ENCODE measurements at places on chromosomes 16 and 17.

DNA sequence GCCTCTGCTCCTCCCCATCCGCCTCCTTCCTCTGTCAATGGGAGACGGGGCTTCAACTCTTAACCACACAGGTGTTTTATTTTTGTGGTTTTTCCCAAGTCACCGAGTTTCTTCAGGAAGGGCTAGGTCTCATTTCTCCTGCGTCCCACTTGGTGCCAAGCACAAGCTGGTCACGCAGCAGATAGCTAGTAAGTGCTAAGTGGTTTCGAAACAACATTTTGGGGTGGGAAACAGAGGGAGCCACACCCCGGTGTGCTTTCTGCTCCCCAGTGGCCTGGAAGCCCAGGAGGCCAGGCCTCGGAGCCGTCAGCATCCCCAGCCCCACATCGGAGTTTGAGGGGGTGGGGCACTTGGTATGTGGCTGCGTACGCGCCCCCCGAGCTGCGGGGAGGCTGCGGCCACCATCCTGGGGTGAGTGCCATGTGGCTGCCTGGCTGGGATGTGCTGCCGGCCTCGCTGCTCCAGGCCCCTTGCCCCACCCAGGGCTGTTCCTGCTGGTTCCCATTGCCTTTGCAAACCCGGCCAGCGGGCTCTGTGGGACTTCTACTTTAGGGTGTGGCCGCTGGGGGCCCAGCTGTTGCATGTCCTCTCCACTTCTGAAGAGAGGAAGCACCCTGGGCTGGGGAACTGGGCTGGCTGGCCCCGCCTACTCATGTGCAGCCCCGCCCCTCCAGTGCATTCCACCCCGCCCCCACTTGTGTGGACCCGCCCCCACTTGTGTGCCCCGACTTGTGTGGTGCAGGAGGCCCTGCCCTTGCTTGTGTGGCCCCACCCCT is 55.6 kb downstream of the BAIAP2 start:
- DNase-seq = peak; percentile 85

- DNase-seq = peak; percentile 50
Measured at GRCh38 chr17:51000835-51001638, 119.6 kb downstream of the SPAG9 start.

DNA sequence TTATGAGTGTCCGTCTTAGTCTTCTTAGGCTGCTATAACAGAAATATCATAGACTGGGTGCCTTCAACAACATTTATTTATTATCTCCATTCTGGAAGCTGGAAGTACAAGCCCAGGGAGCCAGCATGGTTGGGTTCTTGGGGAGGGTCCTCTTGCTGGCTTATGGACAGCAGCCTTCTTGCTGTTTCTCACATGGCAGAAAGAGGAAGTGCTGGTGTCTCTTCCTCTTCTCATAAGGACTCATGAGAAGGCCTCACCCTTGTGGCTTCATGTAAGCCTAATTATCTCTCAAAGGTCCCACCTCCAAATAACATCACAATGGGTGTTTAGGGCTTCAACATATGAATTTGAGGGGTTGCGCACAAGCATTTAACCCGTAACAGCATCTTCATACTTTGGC is 207.0 kb upstream of the COX10 start:
- DNase-seq = peak; percentile 93

- DNase-seq = peak; percentile 38
Measured at GRCh38 chr17:75152922-75153779, 1.2 kb downstream of the JPT1 start.

- DNase-seq = no peak
Measured at GRCh38 chr16:26863931-26864330, 202.8 kb upstream of the C16orf82 start.

DNA sequence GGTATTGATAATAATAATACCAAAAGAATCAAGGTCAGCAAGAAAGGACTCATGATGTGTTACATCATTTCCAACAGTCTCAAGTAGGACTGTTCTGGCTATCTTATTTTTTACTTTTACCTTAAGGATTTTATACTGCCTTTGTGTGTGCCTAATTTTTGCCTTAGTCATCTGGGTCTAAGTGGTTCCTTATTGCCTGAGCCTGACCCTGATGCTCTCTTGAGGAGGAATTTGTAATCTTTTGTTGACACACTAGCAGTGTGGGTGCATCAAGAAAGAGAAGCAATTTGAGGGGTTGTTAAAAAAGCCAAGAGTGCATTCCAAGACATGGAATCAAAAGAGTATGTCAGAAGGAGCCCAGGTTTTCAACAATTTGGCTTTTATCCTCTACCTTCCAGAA is 59.3 kb downstream of the TMEM100 start:
- DNase-seq = peak; percentile 7

DNA sequence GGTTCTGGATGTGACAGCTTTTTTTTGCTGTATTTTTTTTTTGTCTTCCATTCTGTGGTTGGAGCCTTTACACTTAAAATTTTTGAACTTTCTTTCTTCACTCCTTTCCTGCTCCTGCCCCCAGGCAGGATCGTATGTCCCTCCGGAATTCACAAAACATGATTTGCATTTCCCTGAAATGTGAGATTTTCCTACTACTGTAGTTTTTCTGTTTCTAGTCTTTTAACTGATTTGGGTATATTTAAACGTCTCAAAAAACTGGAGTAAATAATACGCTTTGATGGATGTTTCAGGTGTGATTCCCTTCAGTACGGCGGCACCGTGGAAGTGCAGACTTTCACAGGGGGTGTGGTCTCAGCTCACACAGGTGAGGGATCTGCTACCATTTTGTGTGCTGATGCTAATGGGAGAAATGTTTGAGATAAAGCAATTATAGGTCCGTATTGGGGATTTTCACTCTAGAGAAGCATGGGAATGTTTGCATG is 686 bp downstream of the SRCAP start:
- DNase-seq = no peak

DNA sequence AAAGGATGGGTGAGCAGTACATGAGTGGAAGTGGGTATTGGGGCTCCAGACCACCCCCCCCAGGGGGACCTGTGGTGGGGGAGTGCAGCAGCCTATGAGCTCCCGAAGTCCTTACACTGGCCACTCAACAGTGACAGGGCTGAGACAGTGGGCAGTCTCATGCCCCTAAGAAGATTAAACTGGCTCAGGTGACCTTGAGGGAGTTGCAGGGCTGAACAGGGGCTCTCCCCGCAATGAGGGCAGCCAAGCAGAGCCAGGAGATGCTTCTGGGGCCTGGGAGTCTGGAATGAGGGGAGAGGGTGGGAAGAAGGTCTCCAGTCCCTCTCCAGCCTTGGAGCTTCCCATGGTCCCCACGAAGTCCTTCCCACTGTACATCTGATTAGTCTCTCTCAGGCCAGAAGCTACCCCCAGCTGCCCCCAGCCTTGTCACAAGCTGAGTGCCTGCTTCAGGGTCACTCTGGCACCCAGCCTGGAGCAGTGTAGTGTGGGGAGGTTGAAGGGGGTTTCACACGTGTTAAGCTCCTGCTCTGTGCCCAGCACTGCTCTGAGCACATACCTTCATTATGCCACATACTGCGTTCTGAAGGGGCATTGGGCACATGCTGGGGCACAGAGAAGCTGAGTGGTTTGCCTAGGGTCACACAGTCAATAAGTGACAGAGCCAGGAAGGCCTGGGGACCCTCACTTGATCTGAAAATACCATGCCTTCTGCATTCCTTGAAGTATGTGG is 1.0 kb upstream of the CDH16 start:
- no peak for DNase-seq

DNA sequence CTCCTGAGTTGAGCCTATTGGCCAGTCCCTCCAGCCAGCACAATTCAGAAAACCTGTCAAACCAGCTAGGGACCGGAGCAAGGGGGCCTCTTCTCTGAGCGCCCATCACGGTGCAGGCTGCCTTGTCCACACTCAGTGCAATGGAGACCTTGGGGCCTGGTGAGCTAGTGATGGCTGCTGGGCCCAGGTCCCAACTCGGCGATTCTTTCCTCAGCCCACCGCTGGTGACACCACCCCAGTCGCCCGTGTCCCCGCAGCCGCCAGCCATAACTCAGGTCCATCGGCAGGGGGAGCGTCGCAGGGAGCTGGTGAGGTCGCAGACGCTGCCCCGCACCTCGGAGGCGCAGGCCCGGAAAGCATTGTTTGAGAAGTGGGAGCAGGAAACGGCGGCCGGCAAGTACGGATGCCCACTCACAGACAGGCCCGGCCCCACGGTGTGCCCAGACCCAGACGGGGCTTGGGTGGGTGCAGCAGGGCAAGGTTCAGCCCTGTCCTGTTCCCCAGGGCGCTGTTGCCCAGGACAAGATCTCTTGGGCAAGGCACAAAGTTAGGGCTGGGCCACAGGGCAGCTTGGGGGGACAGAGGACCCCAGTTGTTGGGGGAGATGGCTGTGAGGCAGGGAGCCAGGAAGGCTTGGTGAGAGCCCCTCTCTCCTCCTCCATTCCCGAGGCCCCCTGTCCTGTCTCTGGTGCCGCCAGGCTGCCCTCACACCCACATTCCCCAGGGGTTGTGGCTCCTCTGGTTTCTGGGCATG is 10.8 kb downstream of the SMTNL2 start:
- peak; percentile 11 for DNase-seq

DNA sequence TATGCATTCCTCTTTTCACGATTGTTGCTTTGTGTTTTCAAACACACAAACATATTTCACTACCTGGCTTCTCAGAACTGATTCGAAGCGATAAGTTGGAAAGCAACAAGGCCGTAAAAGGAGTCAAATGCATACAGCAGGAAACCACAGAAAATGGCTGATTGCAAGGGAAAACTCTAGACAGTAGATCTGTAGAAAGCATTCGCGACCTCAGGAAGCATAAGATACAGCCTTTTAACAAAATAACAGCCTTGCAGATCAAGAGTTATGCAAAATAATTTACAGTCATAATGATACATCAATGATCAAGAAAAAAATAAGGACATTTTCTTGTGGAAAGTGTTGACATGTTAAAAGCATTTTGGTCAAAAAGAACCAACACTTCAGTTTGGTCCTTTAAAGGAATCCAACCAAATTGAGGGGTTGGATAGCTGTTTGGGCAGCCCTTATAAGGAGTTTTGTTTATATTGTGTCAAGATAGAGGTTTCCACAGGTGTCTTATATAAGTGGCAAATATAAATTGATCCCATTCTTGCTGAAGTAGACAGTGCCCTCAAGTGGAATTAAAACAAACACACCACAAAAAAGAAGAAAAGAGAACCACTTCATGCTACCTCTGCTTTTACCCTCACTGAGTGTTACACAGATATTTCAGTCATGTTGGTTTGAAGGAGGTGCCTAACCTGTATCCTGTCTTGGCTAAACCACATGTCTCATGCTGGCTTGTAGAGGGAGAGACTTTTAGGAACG is 5.5 kb downstream of the CYLD start:
- peak; percentile 61 for DNase-seq

GRCh38 chr17:81131486-81132196 is 33.7 kb upstream of the PVALEF start:
- DNase-seq = no peak

- no peak for DNase-seq
Measured at GRCh38 chr17:57366558-57367351, 110.4 kb downstream of the MSI2 start.

GRCh38 chr16:53043428-53043831 is 9.3 kb downstream of the CHD9NB start:
- no peak for DNase-seq

DNA sequence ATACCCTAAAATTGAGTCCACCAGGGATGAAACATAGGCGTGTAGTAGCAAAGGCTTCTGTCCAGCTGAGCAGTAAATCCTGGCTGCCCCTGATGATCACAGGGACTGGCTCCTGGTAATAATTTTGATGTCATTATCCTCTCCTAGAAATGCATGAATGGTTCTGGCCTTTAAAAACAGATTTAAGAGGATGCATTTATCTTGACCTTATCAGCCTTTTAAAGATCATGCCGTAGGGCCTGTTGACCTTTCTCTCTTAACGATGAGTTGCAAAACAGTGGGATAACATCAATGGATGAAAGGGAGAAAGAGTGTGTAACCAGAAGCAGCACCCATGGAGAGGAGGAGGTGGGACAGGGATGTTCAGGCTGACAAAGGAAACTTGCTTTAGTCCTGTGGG is 128.5 kb downstream of the CA10 start:
- DNase-seq = no peak

GRCh38 chr17:60110586-60110985 is 31.9 kb upstream of the HEATR6 start:
- DNase-seq = no peak
